CD4-positive, alpha-beta T cell treated with Interferon alpha-2 for 1 hour (primary cell): ENCODE measurements at places on chromosomes 12 and 14.

DNA sequence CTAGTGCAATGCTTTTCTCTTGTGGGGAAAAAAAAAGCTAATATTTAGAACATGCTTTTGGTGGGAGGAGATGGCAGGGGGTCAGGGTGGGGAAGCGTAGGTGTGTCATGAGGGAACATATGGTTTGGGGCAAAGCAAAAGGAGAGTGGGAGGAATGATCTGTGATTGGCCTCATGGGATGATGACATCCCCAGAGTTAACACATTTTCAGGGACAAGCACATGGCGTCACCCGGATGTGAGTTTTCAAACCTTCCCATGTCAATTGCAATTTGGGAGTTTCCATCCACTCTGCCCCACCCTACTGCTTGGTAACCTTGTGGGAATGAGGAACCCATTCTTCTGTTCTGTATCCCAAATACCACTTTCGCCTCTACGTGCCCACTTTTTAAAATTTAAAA lies 164.2 kb downstream of the SSPN start:
- no peak for DNase-seq

GRCh38 chr12:52206304-52207040 lies 14.7 kb upstream of the KRT80 start:
- no peak for DNase-seq

GRCh38 chr12:106303202-106303820 lies 778 bp downstream of the TCP11L2 start:
- DNase-seq, result peak; percentile 94

GRCh38 chr14:75993567-75994041 lies 8.0 kb downstream of the IFT43 start:
- no peak for DNase-seq

DNA sequence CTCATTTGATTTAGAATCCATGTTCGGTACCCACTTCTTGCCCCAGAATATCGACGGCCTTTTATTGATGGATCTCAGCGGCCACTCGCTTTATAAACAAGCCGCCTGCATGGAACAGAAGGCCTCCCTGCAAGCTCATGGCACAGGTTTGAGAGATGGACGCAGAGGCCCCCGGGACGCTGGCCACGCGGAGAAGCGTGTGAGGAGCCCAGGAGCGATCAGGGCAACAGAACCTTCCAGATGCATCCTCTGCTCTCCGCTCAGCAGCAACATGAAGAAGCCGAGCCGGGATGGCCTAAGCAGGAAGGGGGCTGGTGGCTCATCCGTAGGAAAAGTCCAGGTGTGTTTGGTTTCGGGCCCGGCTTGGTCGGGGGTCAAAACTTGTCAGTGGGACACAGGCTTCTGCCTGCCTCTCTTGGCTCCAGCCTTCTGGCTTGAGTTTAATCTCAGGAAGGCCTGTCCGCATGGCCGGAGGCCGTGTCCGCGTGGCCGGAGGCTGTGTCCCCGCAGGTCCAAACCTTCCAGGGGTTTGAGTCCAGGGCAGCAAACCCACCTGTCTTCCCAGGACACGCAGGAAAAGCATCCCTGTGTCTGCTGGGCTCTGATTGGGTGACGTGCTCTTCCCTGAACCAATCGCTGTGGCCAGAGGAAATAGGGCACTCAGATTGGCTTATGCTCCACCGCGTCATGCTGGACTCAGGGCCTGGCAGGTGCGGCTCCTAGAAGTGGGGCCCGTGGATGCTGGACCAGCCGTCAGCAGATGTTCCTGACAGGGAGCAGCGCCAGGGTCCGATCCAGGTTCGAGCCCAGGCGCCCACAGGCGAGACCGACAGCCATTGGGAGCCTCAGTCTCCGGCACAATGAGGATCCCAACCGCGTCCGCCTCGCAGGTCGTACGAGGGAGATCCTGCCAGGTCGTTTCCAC lies 65.0 kb downstream of the GALNT9 start:
- DNase-seq, result no peak

GRCh38 chr12:113747017-113747416 lies 219.1 kb downstream of the RBM19 start:
- DNase-seq, result no peak
